ENCODE measurements at places on chromosomes 1 and 21. TPM values are rescaled to one million over a fixed set of nuclear protein-coding genes. Genes with fewer than 3 reads are reported as not detected.

GRCh38 chr1:199054694-199055093 is 415.9 kb downstream of the PTPRC start:
- no peak for DNase-seq

DNA sequence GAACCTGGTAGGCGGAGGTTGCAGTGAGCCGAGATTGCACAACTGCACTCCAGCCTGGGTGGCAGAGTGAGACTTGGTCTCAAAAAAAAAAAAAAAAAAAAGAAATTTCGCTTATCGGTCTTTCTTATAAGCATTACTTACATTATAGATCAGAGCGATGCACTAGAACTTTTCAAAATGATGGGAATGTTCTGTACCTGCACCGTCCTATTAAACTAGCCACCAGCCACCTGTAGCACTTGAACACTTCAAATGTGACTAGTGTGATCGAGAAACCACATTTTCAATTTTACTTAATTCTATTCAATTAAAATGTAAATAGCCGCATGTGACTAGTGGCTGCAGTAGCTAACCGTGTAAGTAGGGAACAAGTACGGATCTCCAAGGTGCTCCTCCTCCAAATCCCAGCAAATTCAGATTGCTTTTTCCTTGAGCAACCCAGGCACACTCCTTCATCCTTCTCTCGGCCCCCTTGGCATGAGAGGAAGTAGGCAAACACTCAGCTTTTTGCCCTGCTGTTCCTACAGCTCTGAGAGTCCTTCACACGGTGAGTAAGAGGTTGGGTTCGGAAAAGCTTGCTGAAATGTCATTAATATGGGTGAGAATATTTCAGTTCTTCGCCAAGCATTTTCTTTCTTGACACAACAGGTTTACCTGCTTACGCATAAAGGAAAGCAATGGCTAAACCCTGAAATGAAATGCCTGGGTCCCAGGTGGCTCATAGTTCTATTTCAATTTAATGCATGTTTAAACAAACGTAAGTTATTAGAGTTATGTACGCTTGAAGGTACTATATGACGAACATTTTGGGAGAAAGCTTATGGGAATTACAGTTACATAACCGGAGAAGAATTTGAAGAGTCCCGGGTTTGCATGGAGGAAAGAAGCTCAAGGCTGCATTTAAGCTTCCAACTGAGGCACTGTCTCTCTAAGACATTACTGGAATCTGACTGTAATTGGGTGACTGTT is 69.5 kb upstream of the HUNK start:
- no peak for DNase-seq

GRCh38 chr1:233735331-233735730 is 121.4 kb downstream of the KCNK1 start:
- DNase-seq: no peak

- no peak for DNase-seq
Measured at GRCh38 chr1:221431961-221432360, 309.9 kb downstream of the DUSP10 start.

- DNase-seq: no peak
Measured at GRCh38 chr1:240149484-240150094, 57.9 kb downstream of the FMN2 start.

GRCh38 chr21:35309316-35309715 is 260.2 kb upstream of the RUNX1 start:
- no peak for DNase-seq

- no peak for DNase-seq
Measured at GRCh38 chr21:16388291-16388690, 658.5 kb downstream of the USP25 start.

GRCh38 chr1:225748529-225748928 is 29.1 kb upstream of the SRP9 start:
- no peak for DNase-seq

DNA sequence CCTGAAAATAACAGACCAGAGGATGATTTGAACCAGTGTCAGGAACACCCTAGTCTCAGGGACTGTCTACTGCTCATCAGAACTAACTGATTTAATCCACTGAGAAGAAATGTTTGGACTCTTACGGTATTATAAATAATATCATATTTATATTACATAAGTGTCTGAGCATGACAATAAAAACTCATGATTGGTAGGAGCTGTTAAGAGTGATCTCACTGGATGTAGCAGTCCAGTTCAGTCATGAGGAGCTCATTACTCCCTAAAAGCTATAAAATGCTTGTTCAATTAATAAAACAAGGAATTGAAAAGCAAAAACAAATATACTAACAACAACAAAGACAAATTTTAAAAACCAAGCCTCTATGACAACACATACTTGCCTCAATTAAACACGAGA is 68.8 kb upstream of the BCL9 start:
- no peak for DNase-seq

DNA sequence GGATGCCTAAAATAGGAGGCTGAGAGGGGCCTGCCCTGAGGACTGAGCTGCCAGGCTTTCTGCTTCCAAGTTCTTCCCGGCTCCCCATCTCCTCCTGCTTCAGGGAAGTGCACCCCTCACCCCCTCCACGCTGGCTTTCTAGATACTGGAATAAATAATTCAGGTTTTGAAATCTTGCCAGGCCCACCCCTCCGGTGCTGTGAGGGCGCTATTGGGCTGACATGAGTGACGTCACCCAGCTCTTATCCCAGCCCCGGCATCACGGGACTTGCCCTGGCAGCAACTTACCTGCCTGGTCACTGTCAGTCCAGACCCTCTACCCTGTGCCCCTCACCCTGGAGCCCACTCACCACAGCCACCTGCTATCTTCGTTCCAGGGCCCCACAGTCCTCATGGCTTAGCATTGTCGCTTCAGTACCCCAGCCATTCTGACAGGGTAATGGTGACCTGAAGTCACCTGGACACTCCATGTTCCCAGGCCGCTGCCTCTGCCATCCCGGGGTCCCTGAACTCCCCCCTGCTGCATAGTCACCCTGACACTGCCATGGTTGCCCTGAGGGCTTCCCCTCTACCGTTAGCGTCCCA is 819 bp upstream of the GPR3 start:
- DNase-seq: no peak

- no peak for DNase-seq
Measured at GRCh38 chr1:14777516-14778506, 179.3 kb downstream of the KAZN start.

CR1L gene
- not detected for total RNA-seq

CD247 gene
- 242 TPM for total RNA-seq

AMIGO1 gene
- 1.3 TPM for total RNA-seq

SERBP1 gene
- total RNA-seq: 213 TPM

Measured in activated CD4-positive, alpha-beta memory T cell treated with anti-CD3 and anti-CD28 coated beads, Interleukin-2, amount 10 ng/mL, durations not matched to agents 7 days and 5 days (primary cell).